ENCODE measurements at places on chromosomes 2 and 18.

- DNase-seq: no peak
Observed at GRCh38 chr2:30759481-30759880, 47.8 kb downstream of the CAPN13 start.

DNA sequence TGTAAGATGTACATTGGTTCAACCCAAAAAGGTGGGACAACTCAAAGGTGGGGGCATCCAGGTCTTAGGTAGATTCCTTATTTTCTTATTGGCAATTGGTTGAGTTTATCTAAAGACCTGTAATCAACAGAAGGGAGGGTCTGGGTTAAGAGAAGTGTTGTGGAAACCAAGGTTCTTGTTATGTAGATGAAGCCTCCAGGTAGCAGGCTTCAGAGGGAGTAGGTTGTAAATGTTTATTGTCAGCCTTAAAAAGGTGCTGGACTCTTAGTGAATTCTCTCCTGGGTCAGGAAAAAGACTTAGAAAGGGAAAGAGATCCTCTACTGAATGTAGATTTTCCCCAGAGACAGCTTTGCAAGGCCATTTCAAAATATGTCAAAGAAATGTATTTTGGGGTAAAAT lies 125.3 kb upstream of the NDUFV2 start:
- no peak for DNase-seq

DNA sequence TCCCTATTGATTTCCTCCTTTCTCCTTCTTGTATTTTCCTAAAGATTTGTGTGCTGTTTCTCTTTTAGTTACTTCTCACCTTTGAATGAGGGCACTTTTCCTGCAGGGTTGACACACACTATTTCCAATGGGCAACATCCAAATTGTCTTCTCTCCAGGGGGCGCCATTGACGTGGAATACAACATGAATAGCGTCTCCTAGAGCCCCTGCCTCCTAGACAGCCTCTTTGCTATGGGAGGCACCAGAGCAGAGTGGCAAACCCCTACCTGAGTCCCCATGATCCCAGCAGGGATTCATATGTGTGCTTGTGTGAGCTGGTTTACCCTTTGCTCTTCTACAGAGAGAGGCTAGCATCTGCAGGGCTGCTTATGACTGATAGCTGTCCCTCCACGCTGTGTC lies 61.3 kb upstream of the ITSN2 start:
- DNase-seq: peak; percentile 51

GRCh38 chr2:127527001-127527804 lies 914 bp upstream of the IWS1 start:
- DNase-seq: no peak

All from nephron progenitor cell (in vitro differentiated cells).